ENCODE measurements at places on chromosomes 3 and 15.

GRCh38 chr15:34753236-34753894, 1.4 kb downstream of the GJD2 start:
- no peak for DNase-seq

DNA sequence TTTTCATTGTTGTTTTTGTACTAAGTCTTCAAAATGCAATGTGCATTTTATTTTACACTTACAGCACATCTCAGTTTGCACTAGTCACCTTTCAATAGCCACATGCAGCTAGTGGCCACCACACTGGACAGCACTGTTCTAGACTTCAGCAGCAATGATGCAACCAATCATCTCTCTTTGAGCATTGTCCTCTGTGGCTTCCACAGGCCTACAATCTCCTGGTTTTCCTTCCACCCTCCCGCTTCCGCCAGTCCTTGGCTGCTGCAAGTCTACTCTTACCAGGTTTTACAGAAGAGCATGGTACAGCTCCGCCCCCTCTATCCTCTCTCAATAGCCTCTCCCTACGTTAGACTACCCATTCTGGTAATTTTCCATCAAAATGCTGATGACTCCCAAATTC, 25.1 kb upstream of the FSIP1 start:
- no peak for DNase-seq

DNA sequence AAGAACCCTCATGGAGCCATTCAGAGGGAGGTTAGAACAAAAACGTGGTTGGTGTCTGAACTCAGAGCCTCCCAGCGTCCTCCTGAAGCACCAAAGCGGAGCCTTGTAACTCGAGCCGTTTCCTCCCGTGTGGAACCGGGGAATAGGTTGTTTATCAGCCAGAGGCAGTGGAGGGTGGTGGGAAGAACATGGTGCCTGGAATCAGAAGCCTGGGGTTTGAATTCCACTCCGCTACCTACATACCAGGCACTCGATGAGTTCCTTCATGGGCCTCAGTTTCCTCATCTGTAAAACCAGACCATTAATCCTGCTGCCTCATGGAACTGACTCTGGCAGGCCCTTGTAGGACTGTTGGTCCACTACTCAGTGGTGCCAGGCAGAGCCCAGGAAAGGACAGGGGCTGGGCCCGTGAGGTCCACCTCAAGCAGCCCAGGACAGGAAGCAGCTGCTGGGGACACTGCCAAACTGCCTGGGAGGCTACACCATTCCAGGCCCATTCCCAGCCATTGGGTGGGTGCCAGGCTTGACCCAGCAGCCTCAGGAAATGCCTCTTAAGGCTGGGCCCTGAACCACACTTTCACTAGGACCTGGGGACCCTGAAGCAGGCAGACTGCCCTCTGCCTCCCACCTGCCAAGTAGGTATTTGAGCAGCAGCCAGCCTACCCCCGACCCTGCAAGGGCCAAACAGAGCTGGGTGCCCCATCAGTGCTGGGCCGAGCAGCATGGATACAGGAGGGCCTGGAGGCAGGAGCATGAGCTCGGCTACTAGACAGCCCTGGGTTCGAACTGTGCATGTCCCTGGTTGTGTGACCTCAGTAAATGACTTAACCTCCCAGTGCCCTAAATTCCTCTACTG, 33.4 kb downstream of the PRKCD start:
- DNase-seq: no peak

GRCh38 chr15:88812133-88812532, 8.9 kb downstream of the ACAN start:
- no peak for DNase-seq

- no peak for DNase-seq
These were observed 57.8 kb upstream of the TBC1D5 start for GRCh38 chr3:17800232-17800631.

- DNase-seq: no peak
These were observed 125.4 kb upstream of the MME start for GRCh38 chr3:154954757-154955156.

GRCh38 chr15:67085818-67086636, 20.6 kb downstream of the SMAD3 start:
- DNase-seq: no peak

DNA sequence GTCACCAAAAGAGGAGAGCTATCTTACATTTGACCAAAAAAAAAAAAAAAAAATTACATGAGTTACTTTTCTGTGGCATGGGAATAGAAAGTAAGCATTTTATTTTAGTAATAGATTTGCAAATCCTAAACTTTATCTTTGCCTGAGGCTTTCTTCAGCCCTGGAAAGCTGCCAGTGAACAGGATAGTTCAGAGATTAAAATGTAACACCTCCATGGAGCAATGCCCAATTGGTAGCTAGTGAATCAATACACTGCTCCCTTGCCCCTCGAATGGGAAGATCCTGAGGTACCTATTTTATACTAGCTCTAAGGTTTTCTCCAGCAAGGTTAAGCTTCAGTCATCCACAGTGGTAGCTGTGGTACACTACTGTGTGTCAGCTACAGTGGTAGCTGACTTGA, 867.1 kb downstream of the NAALADL2 start:
- no peak for DNase-seq

DNA sequence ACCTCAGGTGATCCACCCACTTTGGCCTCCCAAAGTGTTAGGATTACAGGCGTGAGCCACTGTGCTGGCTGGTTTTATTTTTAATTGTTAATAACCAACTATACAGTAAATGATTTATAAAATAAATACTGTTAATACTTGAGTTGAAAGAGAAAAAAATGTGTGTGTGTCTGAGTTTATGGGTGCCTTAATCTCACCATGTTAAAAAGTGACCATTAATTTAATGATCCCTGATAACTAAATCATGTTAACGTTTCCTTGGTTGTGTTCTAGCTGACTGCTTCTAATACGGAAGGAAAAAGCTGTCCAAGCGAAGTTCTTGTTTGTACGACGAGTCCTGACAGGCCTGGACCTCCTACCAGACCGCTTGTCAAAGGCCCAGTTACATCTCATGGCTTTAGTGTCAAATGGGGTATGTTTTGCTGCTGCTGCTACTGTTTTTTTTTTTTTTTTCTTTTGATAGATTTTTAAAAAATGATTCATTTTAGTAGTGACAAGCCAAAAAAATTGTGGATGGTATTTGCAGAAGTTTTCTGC, 113.5 kb downstream of the GHSR start:
- DNase-seq: no peak

DNA sequence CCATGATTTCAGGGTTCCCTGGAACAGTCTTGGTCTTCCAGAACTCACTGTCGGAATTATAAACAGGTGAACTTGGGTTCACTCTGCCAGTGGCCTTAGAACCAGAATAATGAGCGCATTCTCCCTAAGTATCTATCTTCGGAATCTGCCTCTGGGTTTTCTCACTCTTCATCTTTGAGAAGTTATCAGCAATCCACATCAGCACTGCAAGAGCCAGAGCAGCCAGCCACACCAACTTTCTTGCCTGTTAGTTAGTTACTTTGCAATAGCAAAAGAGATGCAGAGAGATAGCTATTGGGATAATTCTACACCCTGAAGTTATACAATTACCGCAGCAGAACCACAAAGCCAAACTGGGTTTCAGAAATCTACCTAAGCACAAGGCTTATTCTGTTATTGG, 25.8 kb downstream of the GLB1 start:
- no peak for DNase-seq

DNA sequence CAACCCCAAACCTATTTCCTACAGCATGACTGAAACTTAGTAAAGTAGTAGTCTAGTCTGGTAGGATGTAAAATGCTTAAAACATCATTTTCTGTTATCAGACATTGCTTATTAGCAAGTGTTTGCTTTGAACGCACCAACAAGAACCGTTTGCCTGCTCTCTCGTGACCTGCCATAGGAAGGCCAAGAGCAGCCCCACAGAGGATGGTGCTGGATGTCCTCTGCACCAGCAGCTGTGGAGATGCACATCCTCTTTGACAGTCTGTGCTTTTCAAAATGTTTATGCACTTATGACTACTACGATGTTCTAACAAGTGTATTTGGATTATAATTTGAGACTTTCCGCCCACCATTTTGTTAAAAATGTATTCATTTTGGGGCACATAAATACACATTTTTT, 59.6 kb downstream of the PDE8A start:
- no peak for DNase-seq

DNA sequence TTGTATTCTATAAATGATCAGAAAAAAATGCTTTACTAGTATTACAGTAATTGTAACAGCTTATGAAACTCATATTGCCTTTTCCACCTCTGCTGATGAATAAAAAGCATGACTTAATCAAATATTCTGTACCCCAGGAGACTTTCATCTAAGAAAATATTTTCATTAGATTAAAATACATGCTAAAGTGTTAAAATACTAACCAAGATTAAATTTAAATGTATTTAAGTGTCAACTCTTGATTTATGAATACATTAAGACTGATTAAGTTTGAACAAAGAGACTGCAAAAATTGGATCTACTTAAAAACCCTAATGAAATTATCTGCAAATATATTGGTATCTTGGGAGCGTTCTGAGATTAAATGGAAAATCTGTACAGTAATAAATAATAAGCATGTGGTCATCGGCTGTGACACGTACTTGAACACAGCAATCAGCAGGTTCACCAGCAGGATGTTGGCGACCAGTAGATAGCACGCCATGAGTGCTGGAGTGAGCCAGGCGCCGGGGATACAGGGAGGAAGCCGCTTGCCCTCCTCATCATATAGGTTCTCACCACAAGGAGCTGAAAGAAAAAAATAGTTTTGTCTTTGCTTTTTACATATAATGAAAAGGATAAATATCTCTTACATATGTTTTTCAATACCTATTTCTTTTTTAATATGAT, 36.6 kb upstream of the MTMR10 start:
- no peak for DNase-seq

DNA sequence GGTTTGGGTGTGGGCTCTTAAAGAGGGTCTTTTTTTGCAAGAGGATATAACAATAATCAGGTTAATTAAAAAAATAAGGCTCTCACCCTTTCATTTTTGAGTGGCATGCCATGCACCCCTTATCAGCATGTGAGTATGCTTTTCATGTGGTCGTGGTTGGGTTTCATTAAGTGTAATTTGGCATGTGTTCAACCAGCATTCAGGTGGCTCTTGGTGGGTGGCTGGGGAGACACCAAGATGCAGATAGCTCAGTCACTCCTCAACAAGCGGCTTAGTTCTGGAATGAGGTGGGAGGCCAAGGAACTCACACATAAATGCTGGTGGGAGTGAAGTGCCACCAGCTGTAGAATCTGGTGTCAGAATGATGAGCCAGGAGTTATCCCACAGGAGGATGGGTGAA, 66.8 kb downstream of the FLNB start:
- DNase-seq: peak; percentile 4

- DNase-seq: no peak
These were observed 15.4 kb downstream of the FGD5 start for GRCh38 chr3:14834121-14834520.

DNA sequence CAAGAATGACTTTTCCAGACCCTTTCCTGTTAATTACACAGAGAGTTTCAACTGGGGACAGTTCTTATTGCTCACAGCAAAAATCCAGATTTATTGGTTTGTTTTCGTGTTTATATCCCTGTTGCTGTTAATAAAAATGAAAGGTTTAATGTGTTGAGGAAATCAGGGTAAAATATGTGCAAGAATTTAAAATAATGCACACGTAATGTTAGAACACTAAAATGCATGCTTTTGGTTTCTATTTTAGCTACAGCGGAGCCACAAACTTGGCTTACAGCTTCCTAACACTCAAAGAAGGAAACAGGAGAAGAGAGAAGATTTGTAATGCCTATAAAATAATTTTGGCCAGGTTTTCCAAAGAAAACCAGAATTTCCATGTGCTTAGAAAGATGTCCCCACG, 62.7 kb downstream of the CASR start:
- DNase-seq: no peak

DNA sequence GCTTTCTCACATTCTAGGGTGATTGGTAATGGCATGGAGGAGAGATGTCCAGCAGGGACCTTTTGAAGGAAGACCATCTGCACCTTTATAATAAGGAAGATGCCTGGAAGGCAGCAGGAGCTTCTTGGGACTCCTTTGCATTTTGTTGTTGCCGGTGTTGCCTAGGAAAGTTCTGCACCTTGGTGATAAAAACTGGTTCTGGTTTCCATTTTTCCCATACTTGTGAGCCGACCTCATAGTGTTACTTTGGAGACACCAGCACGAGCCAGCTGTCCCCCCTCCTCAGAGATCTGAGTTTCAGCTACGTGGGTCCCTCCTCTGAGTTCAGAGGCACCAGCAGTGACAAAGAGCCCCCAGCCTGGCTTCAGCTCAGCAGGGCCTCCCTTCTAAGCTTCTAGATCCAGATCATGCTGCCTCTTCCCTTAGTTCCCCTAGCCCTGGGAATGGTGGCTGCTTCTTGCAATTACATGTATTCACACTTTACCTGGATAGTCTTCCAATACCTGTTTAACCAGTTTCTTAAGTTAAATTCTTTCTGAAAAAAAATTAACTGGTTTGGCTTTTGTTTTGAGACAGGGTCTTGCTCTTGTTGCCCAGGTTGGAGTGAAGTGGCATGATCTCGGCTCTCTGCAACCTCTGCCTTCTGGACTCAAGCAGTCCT, 18.0 kb upstream of the FSTL1 start:
- DNase-seq: no peak

DNA sequence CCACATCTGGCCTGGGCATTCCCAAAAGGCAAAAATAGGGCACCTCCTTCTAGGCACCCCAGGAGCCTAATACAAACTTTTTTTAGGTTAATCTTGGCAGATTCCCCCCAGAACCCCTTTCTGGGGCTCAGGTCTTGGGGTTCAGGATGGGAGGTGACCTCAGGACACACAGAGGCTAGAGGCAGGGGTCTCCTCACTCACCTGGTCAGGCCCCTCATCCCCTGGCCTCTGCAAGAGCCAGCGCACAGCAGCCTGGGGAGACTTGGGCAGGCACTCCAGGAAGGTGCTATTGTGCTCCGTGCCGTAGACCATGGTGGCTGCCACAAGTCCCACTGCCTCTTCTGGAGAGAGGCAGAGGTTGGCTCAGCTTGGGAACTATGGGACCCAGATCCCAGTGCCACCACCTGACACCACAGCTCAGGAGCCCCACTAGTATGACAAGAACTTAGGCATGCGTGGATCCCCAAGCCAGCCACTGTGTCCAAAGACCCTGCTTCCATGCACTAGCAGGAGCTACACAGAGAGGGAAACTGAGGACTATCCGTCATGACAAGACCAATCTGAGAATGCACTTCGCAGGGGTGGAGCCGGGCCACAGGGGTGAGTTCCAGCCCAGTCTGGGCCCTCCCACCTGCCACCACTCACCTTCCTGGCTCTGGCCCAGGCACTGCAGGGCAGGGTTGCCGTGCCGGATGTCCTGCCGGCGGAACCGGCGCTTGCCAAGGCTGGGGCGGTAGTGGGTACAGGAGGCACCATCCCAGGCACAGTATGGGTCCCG, 7.4 kb downstream of the SEMA3G start:
- DNase-seq: no peak

- DNase-seq: no peak
These were observed 33.0 kb downstream of the BLM start for GRCh38 chr15:90750186-90750585.

GRCh38 chr3:72473156-72473555, 375.1 kb downstream of the SHQ1 start:
- DNase-seq: no peak

DNA sequence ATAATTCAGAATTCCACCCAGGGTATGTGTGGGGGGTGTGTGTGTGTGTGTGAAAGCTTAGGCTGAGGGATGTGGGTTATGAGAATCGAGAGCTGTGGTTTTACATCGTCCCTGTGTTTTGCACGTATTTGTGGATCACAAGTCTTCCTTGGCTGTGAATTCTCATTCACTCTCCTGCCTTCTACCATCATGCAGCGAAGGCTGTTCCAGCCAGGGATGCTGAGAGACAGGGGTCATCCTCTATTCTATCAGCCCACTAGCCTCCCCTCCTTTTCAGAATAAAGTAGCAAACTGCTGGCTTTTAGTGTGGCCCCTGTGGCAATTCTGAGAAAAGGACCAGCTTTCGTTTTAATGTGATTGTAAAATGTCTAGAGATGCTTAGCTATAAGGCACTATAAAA, 460.6 kb upstream of the NR2F2 start:
- no peak for DNase-seq

- DNase-seq: no peak
These were observed 42.5 kb upstream of the PIK3CB start for GRCh38 chr3:138877226-138877625.
